ENCODE measurements at places on chromosomes 7 and 10.

- DNase-seq = no peak
These were observed 670.6 kb downstream of the SUGCT start for GRCh38 chr7:40805361-40805760.

GRCh38 chr10:45422866-45423659 is 49.0 kb downstream of the ALOX5 start:
- DNase-seq = no peak

DNA sequence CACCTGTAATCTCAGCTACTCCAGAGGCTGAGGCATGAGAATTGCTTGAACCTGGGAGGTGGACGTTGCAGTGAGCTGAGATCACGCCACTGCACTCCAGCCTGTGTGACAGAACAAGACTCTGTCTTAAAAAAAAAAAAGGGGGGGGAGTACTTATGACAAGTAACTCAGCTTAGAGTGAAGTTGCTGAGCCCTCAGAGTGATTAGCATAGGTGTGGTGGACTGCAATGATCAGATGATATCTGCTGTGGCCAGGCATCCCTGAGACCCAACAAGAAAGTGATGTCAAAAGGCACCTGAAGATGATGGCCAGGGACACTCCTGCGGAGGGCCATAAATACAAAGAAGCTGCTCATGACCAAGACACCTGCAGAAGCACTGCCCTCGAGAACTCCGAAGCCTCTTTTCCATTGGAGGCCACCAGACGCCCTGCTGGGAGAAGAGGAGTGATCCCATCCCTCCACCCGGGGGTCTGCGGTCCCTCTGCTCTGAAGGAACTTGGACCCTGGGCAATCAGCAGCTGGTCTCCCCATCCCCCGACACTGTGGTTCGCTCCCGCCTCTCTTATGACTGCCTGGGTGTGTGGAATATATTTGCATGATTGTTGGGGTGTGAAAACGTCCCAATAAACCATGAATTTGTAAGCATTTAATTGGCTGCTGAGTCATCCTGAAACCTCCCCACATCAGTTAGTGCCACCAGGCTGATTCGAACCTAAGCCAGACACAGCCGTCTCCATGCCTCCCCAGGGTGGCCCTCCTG is 46.0 kb downstream of the RASGEF1A start:
- DNase-seq = no peak

GRCh38 chr10:72242675-72243074 is 26.6 kb upstream of the ASCC1 start:
- no peak for DNase-seq

DNA sequence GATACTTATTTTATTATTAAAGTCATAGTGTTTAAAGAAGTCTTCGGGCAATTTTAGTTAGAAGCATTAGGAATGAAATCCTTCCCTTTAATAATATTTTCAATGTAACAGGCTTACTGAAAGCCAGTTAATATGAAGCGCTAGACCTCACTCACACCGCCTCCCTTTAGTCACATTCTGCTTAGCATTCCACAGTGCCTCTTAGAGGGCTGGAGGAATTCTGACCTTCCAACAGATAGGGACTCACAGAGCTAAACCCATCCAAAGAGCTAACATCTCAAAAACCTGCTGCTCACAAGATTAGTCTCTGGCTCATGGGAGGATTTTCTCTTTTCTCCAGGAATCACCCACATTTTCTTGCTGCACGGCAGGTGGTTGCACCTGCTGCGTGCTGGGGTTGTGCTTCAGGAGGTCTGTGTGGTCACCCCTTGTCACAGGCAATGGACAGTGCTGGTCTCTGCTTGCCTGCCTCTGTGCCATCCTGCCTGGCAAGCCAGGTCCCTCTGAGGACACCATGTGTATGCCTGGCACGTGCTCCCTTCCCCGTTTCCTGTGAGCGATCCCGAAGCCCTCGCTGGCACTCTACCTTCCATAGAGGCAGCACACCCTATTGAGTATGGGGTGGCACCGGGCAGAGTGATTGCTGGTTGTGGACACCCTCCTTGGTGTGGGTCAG is 91.8 kb downstream of the KLF6 start:
- no peak for DNase-seq

- no peak for DNase-seq
These were observed at the start of gene THSD7A for GRCh38 chr7:11831736-11832495. Gene THSD7A, minus strand, starts transcription at chr7:11832198. Its CDS starts 252 bp downstream, at chr7:11831946.

DNA sequence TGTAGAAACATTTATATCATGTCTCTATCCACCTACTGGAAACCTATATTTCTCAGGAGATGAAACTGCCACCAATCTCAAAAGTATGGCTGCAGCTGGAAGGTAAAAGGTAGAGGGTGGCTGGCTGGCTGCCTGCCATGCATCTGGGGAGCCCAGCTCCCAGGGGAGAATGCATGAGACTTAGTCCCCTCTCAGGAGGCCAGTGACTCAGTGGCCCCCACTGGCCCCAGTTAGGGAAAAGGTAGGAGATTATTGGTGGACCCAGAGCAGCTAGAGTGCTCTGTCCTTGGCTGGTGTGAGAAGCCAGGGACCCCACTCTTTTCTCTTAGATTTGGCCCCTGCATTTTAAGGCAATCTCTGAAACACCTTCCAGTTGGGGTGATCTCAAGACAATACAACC is 6.8 kb upstream of the NKX2-3 start:
- DNase-seq = no peak

DNA sequence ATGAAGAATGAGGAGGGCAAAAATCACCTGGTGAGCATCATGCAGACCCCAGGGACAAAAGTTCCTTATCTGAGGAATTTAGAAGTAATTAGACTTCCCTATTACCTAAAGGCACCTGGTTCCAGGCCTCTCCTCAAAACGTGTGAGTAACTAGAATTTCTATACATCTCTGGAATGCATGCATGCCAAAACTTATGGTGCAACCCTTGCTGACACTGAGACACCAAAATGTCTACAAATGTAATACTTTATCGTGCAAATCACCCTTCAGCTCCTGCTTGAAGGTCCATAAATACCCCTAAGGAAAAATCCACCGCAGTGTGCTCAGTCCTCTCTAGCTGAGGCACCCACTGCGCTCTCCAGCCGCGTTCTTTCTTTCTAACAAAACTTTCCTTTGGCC is 84.2 kb downstream of the PAXIP1 start:
- no peak for DNase-seq

DNA sequence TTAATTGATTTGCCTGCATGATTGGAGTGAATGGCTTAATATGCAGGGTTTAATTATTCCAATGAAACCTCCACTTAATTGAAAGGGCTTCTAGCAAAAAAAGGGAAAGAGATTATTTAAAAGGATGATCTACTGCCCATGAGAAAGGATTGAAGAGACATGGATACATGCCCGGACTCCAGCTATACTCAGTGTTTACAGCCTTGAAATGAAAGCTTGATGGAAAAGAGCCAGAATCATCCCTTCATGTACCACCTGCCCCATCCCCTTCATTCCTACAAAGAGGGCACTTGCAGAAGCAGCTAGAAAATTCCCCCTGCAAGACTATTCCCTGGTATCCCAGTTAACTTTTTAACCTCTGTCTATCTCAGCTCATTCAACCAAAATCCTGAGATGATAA is 78.4 kb downstream of the CARD11 start:
- DNase-seq = no peak
